GM23338 (cell line): ENCODE measurements at places on chromosomes 13 and 19.
A peak's percentile ranks its signal among the peaks of the same experiment; 100 is the strongest.

GRCh38 chr13:94947965-94948371 is 235.6 kb upstream of the SOX21 start:
- no peak overlapping the region; the same call in 1 of the 2 replicates for H3K27ac ChIP-seq
- no peaks in the 10 kb centered on the region for H3K36me3 ChIP-seq
- peak; percentile 50 for DNase-seq

GRCh38 chr19:51327066-51328001 is 14.6 kb downstream of the VSIG10L start:
- 0 out of 2 replicates have a peak, but pooled peaks cover 6% of the 10 kb centered on the region for H3K36me3 ChIP-seq
- no peak overlapping the region for H3K27ac ChIP-seq
- peak; percentile 92 for DNase-seq
- H3K27me3 ChIP-seq: peaks cover 17% of the 10 kb centered on the region

GRCh38 chr19:28019371-28019770 is 1193.6 kb downstream of the UQCRFS1 start:
- no peaks in the 10 kb centered on the region for H3K36me3 ChIP-seq
- no peaks in the 10 kb centered on the region for H3K27me3 ChIP-seq
- no peak overlapping the region for H3K27ac ChIP-seq
- peaks cover 5% of the 10 kb centered on the region; the same call in 1 of the 2 replicates for H3K4me1 ChIP-seq
- H3K4me3 ChIP-seq: no peak overlapping the region
- no peak for DNase-seq

DNA sequence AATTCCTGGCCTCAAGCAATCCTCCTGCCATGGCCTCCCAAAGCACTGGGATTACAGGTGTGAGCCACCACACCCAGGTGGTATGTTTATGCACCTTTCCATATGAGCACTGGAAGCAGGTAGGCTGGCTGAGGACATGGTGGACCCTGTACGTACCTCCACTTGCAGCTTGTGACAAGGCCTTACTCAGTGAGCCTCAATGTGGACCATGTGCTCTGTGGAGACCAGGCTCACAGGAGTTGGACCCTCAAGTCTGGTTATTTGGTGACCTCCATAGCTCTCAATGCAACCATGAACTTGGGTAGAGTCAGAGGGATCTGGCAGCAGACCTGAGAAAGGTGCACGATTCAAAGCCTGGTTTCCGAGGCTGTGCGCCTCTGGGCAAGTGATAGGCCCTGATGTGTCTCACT is 5.5 kb downstream of the ACP4 start:
- H3K36me3 ChIP-seq: peaks cover 10% of the 10 kb centered on the region
- no peak for DNase-seq
- H3K27me3 ChIP-seq: no peaks in the 10 kb centered on the region
- peak overlapping the region; percentile 90 for H3K27ac ChIP-seq
- H3K4me3 ChIP-seq: no peak overlapping the region

DNA sequence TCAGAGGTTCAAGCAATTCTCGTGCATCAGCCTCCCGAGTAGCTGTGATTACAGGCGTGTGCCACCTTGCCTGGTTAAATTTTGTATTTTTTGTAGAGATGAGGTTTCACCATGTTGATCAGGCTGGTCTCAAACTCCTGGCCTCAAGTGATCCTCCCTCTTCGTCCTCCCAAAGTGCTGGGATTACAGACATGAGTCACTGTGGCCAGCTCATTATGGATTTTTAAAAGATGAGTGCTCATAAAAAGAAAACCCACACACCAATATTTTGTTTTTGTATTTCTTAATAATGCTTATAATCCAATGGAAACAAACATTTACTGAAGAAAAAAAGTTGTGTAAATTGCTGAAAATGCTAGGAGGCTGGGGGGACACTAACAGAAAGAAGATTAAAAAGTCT is 5.0 kb upstream of the MICU2 start:
- H3K27me3 ChIP-seq: no peaks in the 10 kb centered on the region
- H3K27ac ChIP-seq: no peak overlapping the region
- H3K4me1 ChIP-seq: 0 out of 2 replicates have a peak, but pooled peaks cover 5% of the 10 kb centered on the region

GRCh38 chr19:38744874-38745273 is 600 bp upstream of the CAPN12 start:
- DNase-seq: no peak
- no peak overlapping the region for H3K4me3 ChIP-seq
- H3K27ac ChIP-seq: no peak overlapping the region
- peaks cover 8% of the 10 kb centered on the region; the same call in 1 of the 2 replicates for H3K27me3 ChIP-seq

DNA sequence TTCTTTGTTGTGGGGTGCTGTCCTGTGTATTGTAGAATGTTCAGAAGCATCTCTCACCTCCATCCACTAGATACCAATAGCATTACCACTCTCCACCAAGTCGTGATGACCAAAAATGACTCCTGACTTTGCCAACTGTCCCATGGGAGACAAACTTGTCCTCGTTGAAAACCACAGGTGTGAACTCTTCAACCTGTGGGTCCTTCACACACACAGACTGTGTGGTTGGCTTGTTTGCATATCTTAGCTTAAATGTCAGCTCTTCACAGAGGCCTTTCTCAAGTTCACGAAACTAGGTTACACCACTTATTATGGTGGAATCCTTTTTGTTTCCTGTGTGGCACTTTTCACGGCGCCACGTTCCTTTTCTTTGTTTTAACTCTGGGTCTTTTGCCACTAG is 6.8 kb downstream of the GPC5 start:
- H3K36me3 ChIP-seq: no peaks in the 10 kb centered on the region
- DNase-seq: no peak
- H3K4me3 ChIP-seq: no peak overlapping the region
- H3K4me1 ChIP-seq: no peaks in the 10 kb centered on the region
- no peak overlapping the region for H3K27ac ChIP-seq
- H3K27me3 ChIP-seq: peaks cover 21% of the 10 kb centered on the region

- no peak for DNase-seq
- H3K27me3 ChIP-seq: no peaks in the 10 kb centered on the region
- H3K4me3 ChIP-seq: no peak overlapping the region
- H3K36me3 ChIP-seq: no peaks in the 10 kb centered on the region
Measured at GRCh38 chr13:75174481-75174880, 307.5 kb downstream of the TBC1D4 start.

GRCh38 chr13:112346173-112346898 is 29.8 kb upstream of the SPACA7 start:
- H3K27ac ChIP-seq: no peak overlapping the region
- H3K4me1 ChIP-seq: peaks cover 19% of the 10 kb centered on the region
- H3K27me3 ChIP-seq: no peaks in the 10 kb centered on the region
- no peaks in the 10 kb centered on the region for H3K36me3 ChIP-seq
- DNase-seq: peak; percentile 53
- no peak overlapping the region for H3K4me3 ChIP-seq
